CD4-positive, alpha-beta T cell treated with Interleukin-6 at 100 ng/mL for 8 hours (primary cell): ENCODE measurements at places on chromosomes 13 and 19.

- DNase-seq: no peak
These were observed 800 bp downstream of the RPL28 start for GRCh38 chr19:55386493-55386971.

GRCh38 chr19:42074513-42075363, 1.2 kb upstream of the ZNF574 start:
- no peak for DNase-seq

- no peak for DNase-seq
These were observed 852.7 kb upstream of the KLHL1 start for GRCh38 chr13:70960841-70961443.

- DNase-seq: peak; percentile 37
These were observed 164.7 kb downstream of the KATNAL1 start for GRCh38 chr13:30142486-30143211.

GRCh38 chr13:111916201-111916600, 150.7 kb upstream of the SOX1 start:
- DNase-seq: no peak

GRCh38 chr13:31518645-31519044, 220.7 kb upstream of the RXFP2 start:
- no peak for DNase-seq
